Bronchial epithelial cell (primary cell): ENCODE measurements at places on chromosomes 5 and 9. TPM values are rescaled to one million over a fixed set of nuclear protein-coding genes. Genes with fewer than 3 reads are reported as not detected.

ECM2 gene
- total RNA-seq, result 0.26 and 0.90 TPM in 2 replicates

INSYN2B gene
- 0.53 TPM in 1 of 2 replicates, not detected in the other for total RNA-seq

NPR3 gene
- total RNA-seq, result 1.2 and 17.1 TPM in 2 replicates

GFI1B gene
- not detected in 2 replicates for total RNA-seq

SIT1 gene
- not detected in 2 replicates for total RNA-seq

DPP7 gene
- 45.1 and 66.6 TPM in 2 replicates for total RNA-seq

GADD45G gene
- under 0.01 and 1.0 TPM in 2 replicates for total RNA-seq

CYLC2 gene
- total RNA-seq, result not detected in 2 replicates

ADAMTS6 gene
- 5.9 and 17.6 TPM in 2 replicates for total RNA-seq

GRIA1 gene
- under 0.01 TPM in 1 of 2 replicates, not detected in the other for total RNA-seq

SLC34A1 gene
- not detected in 2 replicates for total RNA-seq

SCGB3A2 gene
- total RNA-seq, result not detected in 2 replicates

SPATA31E1 gene
- total RNA-seq, result not detected in 2 replicates

SEMA6A gene
- 0.53 and 0.64 TPM in 2 replicates for total RNA-seq

IFNA6 gene
- not detected in 2 replicates for total RNA-seq

MPDZ gene
- 9.2 and 14.0 TPM in 2 replicates for total RNA-seq

GABRG2 gene
- not detected in 2 replicates for total RNA-seq

LHFPL2 gene
- total RNA-seq, result 29.8 and 32.4 TPM in 2 replicates

LECT2 gene
- not detected in 2 replicates for total RNA-seq

RAPGEF6 gene
- total RNA-seq, result 14.2 and 31.1 TPM in 2 replicates

CDH6 gene
- 0.13 and 9.5 TPM in 2 replicates for total RNA-seq

CNTFR gene
- total RNA-seq, result not detected in 2 replicates

STING1 gene
- total RNA-seq, result 2.8 and 2.9 TPM in 2 replicates
